ENCODE measurements at places on chromosomes 4 and X. TPM values are rescaled to one million over a fixed set of nuclear protein-coding genes. Genes with fewer than 3 reads are reported as not detected.

DNA sequence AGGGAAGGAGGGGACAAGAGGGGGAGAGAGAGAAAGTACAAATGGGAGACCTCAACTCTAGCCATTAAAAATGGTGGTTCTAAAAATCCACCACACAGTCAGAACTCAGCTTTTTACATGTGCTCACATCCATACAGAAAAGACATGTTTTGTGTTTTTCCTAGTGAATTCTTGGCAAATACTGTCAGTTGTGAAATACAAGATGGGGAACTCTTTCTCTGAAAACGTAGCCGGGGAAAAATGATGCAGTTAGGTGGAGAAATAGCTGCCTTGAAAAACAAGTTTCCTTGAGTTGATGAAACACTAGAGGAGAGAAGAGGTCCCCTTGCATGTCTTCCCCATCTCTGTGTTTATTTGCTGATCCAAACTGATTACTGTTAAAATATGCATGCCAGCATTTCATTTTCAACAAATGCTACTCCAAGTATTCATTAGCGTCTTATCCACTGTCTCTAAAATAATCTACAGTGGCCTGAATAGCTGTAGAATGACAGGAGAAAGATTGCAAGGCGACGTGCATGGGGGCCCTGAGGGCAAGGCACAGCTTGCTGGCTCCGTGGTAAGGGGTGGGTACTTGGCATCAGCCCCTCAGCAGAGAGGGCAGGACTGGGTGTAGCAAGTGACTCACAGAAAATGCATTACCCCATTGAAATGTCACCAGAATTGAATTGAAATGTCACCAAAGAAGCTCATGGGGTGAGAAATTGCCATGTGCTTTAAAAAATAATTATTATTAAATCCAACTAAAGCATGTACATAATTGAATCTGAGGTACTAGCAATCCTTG is 48.1 kb upstream of the TBL1X start:
- H3K4me1 ChIP-seq = peaks cover 16% of the 10 kb centered on the region
- no peak overlapping the region for H3K4me3 ChIP-seq
- H3K36me3 ChIP-seq = peaks cover 4% of the 10 kb centered on the region
- H3K27ac ChIP-seq = peak overlapping the region; percentile 85

- no peaks in the 10 kb centered on the region for H3K36me3 ChIP-seq
- H3K27ac ChIP-seq = peak overlapping the region; percentile 69
- peak overlapping the region; percentile 54 for H3K4me3 ChIP-seq
- no peaks in the 10 kb centered on the region for H3K27me3 ChIP-seq
- peaks cover 12% of the 10 kb centered on the region for H3K4me1 ChIP-seq
- DNase-seq = no peak
These were observed 99.4 kb downstream of the HPGD start for GRCh38 chr4:174422893-174423256.

GRCh38 chrX:41600291-41600690 is 88.5 kb upstream of the GPR34 start:
- peaks cover 53% of the 10 kb centered on the region for H3K27me3 ChIP-seq
- no peaks in the 10 kb centered on the region for H3K36me3 ChIP-seq
- H3K4me3 ChIP-seq = no peak overlapping the region
- no peak for DNase-seq

DNA sequence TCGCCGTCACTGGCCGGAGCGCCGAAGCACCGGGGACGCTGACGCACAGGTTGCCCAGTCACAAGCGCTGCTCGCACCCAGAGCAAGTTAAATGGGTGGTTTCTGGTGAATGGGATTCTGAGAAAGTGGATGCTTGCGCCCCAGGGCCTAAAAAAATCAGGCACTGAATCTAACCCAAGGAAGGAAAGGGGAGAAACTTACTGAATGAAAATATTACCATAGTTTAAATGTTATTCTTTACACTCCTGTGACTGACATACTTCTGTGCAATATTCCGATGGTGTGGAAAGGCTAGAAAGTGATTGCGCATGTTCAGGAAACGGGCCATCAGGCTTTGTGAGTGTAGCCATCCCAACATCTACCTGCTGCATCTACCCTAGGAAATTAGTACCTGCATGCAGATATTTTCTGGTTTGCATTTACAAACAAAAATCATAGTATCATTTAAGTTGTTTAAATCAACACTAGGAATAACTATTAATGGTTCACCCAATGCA is 838 bp upstream of the ABCG2 start:
- peak overlapping the region; percentile 47 for H3K4me3 ChIP-seq
- H3K4me1 ChIP-seq = no peaks in the 10 kb centered on the region
- H3K27ac ChIP-seq = no peak overlapping the region
- no peak for DNase-seq

DNA sequence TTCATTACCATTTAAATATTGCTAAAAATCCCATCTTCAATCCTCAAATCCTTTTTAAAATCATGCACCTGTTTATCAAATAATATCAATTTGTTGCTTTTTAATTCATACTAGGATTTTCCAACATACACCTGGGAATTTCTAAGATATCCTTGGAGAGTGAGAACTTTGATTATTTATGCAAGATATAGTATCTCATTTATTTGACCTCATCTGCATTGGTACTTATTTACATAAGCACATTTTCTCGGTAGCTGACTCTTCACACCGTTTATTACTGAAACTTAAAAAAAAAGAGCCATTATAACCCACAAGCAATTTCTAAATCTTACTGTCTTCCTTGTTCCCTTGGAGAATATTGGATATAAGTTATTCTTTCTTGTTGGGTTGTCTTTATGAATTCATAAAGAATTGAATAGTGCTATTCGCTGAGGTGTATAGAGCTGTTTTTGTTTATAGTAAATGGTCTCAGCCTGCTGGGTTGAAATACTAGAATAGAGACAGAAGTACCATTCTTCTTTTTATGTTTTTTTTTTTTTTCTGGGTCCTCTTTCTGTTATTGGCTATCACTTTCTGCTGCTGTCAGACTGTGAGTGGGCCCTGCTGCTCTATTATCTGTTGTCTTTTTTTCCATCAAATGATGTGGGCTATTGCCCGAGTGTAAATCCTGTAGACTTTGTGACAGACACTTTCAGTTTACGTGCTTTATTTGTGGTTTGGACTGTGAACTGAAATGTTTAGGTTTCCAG is 2.9 kb downstream of the UGT8 start:
- no peak overlapping the region for H3K27ac ChIP-seq
- no peak overlapping the region for H3K4me3 ChIP-seq
- no peaks in the 10 kb centered on the region for H3K36me3 ChIP-seq
- H3K4me1 ChIP-seq = peaks cover 7% of the 10 kb centered on the region

DNA sequence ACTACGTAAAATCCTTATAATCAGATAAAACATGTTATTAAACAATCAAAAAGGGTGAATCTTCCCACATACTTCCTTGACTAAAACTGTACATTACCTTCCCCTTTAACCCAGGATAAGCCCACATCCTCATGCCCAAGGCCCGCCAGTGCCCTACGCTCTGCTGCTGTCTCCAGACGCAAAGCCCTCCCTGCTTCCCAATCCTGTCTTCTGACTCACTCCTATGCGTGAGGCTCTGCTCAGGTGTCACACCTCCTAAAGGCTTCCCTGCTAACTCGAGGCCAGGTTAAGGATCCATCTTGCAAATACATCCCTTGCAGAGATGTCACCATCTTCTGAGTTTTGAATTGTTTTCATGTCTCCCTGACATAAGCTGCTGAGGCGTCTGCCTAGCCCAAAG is 61.6 kb downstream of the STX18 start:
- H3K27ac ChIP-seq = no peak overlapping the region
- H3K27me3 ChIP-seq = no peaks in the 10 kb centered on the region
- H3K36me3 ChIP-seq = peaks cover 6% of the 10 kb centered on the region
- no peak overlapping the region for H3K4me3 ChIP-seq
- peaks cover 11% of the 10 kb centered on the region for H3K4me1 ChIP-seq

The GSX2 gene
- total RNA-seq = not detected

The GPM6B gene
- total RNA-seq = 6.9 TPM

The DCTD gene
- total RNA-seq = 180 TPM

All from MCF 10A (cell line).